ENCODE measurements at places on chromosomes 11 and 22.

DNA sequence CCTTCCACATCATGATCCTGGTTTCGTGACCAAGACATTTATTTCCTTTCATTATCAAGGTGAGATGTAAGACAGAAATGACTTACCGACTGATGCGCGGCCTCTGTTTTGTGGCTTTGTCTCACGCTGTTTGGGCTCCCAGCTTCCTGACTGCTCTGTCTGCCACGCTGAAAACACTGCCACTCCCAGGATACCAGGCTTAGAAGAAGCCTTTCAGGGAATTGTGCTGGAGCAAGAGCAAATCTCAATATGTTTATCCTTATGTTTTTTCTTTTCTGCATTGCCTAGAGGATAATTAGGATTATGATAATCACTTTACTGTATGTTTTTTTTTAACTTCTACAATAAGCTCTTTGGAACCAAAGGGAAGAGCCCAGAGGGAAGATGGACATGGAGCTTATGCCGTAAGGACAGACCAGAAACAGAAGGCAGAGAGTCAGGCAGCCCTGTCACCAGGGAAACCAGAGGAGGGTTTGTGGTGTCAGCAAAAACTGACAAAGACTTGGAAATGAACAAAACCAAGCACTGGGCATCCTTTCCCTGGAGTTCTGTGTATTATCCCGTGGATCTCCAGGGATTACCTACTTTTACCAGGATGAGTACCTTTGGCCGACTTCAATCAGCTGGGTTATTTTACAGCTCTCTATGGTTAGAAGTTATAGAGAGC is 68.2 kb upstream of the ISX start:
- no peak for DNase-seq

GRCh38 chr11:61654397-61654829 is 25.8 kb upstream of the DAGLA start:
- peak; percentile 3 for DNase-seq

DNA sequence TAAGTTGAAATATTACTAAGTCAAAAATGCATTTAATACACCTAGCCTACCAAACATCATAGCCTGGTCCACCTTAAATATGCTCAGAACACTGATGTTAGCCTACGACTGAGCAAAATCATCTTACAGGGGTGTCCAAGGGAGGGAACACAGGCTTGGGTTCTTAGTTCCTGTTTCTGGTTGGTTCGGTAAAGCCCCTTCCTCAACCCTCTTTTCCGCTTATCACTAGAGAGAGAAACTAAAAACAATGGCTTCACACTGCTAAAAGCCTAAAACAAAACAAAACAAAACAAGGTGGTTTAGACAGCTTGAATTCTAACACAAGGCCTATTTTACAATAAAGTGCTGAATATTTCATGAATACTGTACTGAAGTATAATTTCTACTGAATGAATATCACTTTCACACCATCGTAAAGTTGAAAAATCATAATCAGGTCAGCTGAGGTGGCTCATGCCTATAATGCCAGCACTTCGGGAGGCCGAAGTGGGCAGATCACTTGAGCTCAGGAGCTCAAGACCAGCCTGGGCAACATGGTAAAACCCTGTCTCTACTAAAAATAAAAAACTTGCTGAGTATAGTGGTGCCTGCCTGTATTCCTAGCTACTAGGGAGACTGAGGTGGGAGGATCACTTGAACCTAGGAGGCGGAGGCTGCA is 118.0 kb downstream of the SIK3 start:
- no peak for DNase-seq

- no peak for DNase-seq
Measured at GRCh38 chr11:15704064-15704463, 589.3 kb downstream of the INSC start.

DNA sequence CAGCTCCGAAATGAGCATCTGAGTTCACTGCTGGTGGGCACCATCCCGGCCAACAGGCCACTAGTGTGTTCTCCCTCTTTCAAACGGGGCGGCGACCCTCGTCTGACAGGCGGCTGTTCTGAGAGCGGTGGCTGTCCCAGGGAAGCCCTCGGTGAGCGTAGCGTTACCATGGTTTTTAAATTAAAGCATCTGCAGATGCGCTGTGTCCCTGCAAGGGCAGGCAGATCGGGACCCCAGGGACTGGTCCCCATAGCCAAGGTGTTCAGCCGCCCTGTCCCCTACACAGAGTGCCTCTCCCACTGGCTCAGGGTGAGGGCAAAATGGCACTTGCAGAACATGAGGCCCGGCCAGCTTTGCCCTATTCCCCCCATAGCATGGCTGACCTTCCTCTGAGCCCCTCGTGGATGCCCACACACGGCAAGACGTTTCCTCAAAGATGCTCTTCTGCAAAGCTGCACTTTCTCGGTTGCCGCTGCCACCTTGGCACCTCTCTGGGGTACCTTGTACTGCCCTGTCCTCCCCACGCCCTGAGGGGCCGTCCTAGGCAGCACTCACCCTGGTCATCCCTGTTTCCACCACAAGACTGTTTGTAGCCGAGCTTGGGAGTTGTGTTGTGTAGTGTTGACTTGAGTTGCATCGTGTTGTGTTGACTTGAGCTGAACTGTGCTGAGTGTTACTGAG is 51.9 kb upstream of the KCNQ1OT1 start:
- no peak for DNase-seq

- no peak for DNase-seq
Measured at GRCh38 chr11:26229257-26229656, 102.7 kb upstream of the ANO3 start.

DNA sequence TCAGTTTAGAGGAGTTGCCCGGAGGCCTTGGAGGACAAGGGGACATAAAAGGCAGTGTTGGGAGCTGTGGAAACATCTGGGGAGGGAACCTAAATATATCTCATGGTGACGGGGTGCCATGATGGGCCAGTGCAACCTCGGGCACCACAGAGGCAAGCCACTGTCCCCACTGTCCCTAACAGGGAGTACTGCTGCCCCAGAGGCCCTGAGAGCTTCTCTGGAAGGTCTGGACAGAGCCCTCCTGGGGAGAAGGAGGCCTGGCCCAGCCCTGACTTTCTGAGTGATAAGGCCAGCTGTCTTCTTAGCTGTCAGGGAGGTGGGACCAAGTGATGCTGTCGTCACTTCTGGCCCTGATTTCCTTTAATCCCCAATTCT is 5.5 kb upstream of the P2RY6 start:
- no peak for DNase-seq

DNA sequence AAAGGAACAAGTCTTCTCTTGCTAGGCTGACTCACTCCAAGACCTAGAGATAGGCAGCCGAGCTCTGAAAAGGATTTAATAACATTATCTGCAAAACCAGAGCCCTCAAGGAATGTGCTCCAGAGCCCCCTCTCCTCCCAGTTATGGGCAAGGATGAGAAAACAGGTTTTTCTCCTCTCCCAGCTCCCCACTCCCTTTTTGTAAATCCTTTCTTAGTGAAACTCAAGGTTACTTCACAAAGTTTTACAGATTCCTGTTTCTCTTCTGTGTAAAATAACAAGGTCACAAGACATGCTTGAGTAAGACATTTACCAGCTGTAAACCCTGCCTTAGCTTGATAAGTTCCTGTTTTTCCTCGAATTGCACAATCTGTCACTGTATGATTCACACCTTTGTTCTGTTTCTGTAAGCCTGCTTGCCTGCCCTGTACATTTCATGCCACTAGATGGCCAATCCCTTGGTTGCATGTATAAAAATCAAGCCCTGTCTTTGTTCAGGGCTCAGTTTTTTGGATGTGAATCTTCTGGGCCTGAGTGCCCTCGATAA is 489.4 kb downstream of the KCNA4 start:
- no peak for DNase-seq

DNA sequence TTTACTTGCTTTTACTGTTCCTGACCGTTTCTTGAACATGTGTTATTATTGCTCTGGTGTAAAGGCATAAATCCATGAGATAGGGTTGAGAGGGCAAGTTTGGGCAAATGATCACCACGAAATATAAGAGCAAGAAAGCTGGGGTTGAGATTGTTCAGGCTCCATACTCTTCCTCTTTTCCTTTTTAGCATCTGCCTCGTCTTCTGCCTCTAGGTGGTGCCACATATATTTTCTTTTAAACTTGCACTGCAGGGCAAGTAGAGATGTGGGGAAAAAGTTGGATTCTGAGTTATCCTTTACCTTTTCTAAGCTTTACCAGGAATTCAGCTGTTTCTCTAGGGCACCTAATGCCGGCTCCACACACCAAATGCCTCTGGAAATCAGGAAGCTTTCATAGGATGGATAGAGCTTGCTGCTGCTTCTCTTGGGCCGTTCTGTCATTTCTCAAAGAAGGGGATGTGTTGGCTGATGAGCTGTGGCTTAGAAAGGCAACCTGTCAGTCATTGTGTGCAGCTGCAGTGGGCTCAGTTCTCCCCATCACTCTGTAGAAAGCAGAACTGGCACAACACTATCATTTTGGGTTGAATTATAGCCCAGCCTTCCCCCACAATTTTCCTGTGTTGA is 98.2 kb downstream of the LDLRAD3 start:
- no peak for DNase-seq

DNA sequence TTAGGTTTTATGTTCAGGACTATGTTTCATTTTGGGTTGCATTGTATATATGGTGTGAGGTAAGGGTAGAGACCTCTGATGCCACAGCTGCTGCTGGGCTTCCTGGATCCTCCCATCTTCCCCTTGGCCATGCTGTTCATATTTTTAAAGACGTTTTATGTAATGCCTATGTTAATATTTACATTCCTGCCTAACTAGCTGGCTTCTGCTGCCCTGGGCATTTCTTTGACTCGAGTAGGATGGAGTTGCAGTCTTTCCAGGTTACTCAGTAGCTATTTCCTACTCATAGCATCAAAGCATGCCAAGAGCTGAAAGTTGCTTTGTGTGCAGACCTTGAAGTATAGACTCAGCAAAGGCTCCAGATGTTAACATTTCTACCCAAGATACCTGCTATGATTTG is 220.5 kb upstream of the CADM1 start:
- DNase-seq = no peak

- no peak for DNase-seq
Measured at GRCh38 chr11:70637949-70638583, 239.7 kb downstream of the CTTN start.

- DNase-seq = no peak
Measured at GRCh38 chr11:57135020-57135751, 46.6 kb upstream of the LRRC55 start.

DNA sequence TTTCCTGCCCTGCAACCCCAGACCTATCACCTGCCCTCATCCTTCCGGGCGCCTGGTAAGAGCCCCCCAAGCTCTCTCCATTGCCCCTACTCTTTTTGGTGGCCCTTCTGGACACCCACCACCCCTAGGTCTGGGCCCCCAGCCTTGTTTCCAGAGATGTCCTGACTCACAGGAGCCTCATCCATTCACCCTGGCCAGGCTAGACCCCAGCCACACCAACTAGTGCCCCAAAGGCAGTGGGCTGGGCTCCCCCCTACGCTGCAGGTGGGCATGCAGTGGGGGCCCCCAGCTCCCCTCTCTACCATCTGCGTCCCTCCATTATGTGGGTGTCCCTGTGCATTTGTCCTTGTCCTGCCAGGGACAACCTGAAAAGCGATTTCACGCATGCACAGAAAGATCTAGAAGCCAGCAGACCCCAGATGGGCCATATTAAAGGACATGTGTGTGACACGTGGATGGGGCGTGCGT is 1.4 kb downstream of the MRGPRF start:
- no peak for DNase-seq

- DNase-seq = no peak
Measured at GRCh38 chr11:34423300-34423699, 15.4 kb upstream of the CAT start.

GRCh38 chr22:34055525-34056200 is 135.4 kb upstream of the LARGE1 start:
- no peak for DNase-seq

- no peak for DNase-seq
Measured at GRCh38 chr22:26041931-26042330, 127.3 kb upstream of the SEZ6L start.

DNA sequence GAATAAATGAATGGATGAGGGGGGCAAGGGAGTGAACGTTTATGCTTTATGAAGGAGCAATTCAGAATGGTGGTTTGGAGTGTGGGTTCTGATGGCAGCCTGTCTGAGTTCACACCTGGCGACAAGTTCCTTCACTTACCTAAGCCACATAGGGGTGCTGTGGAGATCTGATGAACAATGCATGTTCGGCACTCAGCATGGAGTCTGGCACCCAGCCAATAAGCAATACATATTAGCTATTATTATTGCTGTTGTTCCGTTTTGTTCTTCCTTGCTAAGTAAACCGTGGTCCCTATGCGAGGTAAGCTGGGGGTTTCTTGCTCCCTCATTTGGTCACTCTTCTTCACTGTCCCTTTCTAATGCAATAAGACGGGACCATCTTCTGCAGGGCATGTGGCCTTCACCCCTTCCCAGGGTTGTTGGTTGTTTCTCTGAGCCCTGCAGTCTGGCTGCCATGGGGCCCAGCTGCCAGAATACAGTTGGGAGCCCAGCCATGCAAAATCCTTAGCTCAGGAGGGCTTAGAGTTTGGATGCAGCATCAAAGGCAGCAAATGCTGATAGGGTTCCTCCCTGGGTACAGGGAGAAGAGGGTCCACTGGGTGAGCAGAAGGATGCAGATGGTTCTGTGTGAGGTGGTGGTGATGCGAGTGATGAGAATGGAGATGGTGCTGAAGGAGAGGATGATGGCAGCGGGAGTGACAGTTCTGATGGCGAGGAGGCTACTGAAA is 6.4 kb upstream of the PKNOX2 start:
- no peak for DNase-seq

- no peak for DNase-seq
Measured at GRCh38 chr11:85385547-85385946, 241.6 kb downstream of the DLG2 start.

GRCh38 chr11:9853929-9854552 is 190.2 kb downstream of the SWAP70 start:
- DNase-seq = no peak

Measured in CD4-positive, alpha-beta T cell treated with Interleukin-2 at 100 ng/mL for 4 hours (primary cell).